RPMI7951 (cell line): ENCODE measurements at places on chromosomes 3 and 15. TPM values are rescaled to one million over a fixed set of nuclear protein-coding genes. Genes with fewer than 3 reads are reported as not detected.

CADM2 gene
- total RNA-seq, result under 0.01 TPM in 1 of 2 replicates, not detected in the other

DNA sequence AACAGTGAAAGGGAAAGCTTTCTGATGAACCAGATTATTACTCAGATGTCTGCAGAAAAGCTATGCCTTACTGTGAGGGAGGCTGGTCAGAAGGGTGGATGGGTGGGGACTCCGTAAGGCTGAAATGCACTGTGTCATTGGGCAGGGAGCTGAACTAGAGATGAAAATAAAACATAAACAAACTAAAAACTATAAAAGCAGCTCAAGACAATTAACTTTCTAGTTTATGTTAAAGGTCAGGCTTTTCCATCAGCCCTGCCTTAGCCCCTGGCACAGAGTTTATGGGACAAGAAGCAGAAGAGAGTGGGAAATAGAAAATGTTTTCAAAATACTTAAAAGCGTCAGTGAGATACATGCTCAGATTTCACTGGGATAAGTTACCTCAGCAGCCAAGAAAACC, 310.0 kb upstream of the UBE2E2 start:
- DNase-seq, result no peak

- no peak for DNase-seq
These were observed 8.8 kb upstream of the CHST14 start for GRCh38 chr15:40461958-40462357.

DNA sequence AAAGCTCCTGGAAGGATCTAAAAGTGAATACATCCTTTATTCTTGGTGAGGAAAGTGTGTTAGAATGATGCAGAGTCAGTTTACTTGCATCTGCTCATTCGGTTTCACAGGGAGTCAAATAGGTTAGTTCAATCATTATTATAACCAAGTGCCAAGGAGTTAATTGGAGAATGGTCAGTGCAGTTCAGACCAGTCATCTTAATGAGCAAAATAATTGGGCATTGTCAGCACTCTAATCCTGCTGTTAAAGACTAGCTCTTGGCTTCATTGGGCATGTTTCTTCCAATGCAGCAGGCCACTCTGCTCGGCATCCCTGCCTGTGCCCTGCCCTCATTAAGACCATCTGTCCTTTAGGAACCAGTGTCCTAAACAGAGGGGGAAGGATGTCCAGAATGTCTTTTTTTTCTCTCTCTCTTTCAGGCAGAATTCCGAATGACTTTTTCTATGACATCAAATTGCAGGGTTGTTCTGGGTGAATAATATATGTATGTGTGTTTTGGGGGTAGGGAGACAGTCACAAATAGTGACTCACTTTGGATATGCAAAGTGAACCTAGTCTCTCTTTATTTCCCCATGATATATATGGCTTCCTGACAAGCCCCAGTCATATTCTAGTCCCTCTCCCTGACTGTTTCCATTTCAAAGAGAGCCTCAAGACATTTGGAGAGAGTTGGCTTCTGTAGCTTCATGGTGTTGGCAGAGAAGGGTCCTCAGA, 205.4 kb upstream of the TRIM42 start:
- DNase-seq, result no peak

ZBTB47 gene
- 8.8 and 13.5 TPM in 2 replicates for total RNA-seq

GRCh38 chr3:170225166-170225565, 2.9 kb downstream of the PRKCI start:
- no peak for DNase-seq

SCG3 gene
- not detected in 2 replicates for total RNA-seq

DNA sequence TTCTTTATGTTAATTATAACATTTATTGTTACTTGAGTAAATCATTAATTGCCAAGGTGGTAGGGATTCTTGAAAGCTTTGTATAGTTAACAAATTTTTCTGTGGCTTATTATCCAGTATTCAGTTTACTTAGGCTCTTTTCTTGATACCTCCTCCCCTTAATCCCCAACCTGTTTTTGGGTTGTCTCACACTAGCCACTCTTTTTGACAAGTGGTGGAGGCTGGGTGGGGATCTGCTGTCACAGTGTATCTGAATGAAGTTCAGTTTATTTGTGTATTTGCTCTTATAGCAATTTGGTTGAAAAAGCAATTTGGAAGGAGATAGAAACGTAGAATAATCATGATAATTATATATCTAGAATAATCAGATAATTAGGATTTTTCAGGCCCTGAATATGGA, 43.8 kb downstream of the STT3B start:
- no peak for DNase-seq

DNA sequence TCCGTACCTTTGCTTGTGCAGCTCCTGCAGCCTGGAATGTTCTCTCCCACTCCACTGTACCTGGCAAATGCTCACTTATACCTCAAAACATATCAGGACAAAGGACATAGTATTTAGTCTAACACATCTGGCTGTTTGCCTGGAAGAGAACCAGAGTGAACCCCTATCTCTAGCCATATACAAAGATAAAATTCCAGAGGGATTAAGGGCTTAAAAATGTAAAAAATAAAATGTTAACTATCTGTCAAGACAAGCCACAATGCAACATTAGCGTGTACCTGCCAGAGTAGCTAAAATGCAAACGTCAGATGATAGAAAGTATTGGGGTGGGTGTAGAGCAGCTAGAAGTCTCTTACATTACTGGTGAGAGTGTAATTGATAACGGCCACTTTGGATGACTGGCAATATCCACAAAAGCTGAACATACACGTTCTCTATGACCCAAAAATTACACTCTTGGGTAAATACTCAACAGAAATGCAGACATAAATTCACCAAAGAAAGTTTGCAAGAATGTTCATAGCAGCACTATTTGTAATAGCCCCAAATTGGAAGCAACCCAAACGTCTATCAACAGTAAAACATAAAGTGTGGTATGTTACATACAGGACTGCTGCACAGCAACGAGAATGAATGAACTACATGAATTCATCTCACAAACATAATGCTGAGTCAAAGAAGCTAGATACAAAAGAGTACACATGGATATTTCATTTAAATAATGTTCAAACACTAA, 18.2 kb upstream of the ADPGK start:
- no peak for DNase-seq

- DNase-seq, result no peak
These were observed 355.2 kb downstream of the FOXP1 start for GRCh38 chr3:71228156-71228866.
